HFFc6 (cell line): ENCODE measurements at places on chromosomes 5 and 9.
A peak's percentile ranks its signal among the peaks of the same experiment; 100 is the strongest.

DNA sequence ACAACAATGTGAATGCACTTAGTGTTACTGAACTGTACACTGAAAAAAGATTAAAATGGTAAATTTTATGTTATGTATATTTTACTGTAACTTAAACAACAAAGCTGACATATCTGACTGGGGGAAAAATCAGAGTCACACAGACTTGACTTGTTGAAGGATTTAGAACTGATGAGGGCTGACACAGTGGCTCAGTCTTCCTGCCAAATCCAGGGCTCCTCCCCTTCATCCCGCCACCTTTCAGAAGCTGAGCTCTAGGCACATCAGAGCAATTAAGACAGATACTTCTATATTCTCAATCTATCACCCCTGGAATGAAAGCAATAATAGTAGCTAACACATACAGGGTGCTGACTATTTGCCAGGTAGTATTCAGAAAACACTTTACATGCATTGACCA is 27.7 kb upstream of the TAS2R1 start:
- no peaks in the 10 kb centered on the region; the same call in none of the 2 replicates for H3K27me3 ChIP-seq
- H3K27ac ChIP-seq = no peak overlapping the region
- no peak overlapping the region for H3K4me3 ChIP-seq
- peaks cover 78% of the 10 kb centered on the region for H3K4me1 ChIP-seq

DNA sequence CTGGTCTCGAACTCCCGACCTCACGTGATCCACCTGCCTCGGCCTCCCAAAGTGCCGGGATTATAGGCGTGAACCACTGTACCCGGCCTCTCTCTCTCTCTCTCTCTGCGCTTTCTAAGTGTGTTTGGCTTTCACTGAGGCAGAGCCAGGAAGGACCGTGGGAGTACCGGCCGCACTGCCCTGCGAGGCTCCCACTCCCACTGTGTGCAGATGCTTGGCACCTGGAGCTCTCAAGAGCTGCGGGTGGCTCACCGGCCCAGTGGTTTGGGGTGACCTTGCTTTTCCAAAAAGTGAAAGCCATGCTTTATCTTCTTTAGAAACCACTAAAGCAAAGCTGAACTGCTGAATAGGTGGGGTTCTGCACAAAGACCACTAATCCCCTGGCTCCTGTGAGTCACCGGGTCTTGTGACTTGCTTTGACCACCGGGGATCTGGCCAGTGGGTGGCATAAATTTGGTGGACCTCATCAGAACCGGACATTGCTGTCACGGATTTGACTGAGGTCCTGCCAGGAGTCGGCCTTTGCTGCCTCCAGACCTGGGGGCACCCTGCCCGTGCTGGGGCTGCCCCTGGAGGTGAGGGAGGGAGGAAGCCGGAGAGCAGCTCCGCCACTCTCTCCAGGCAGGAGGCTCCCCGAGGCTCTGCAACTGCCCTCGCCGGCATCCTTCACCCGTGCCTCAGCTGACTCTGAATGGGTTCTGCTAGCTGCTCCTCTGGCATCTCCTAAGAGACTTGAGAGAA is 228.9 kb downstream of the FANCC start:
- peaks cover 25% of the 10 kb centered on the region for H3K4me1 ChIP-seq
- peak overlapping the region; percentile 68; the same call in 1 of the 2 replicates for H3K27ac ChIP-seq
- DNase-seq = no peak
- peaks cover 24% of the 10 kb centered on the region for H3K27me3 ChIP-seq

- peak; percentile 95 for DNase-seq
- peaks cover 59% of the 10 kb centered on the region for H3K36me3 ChIP-seq
These were observed 87.8 kb downstream of the RAI14 start for GRCh38 chr5:34743878-34744277.

GRCh38 chr5:68565427-68565826 is 349.9 kb downstream of the PIK3R1 start:
- H3K27me3 ChIP-seq = peaks cover 1% of the 10 kb centered on the region; the same call in 1 of the 2 replicates
- H3K27ac ChIP-seq = no peak overlapping the region
- H3K4me3 ChIP-seq = no peak overlapping the region
- peaks cover 11% of the 10 kb centered on the region; the same call in 1 of the 2 replicates for H3K36me3 ChIP-seq

- H3K27ac ChIP-seq = no peak overlapping the region
- no peaks in the 10 kb centered on the region; the same call in 1 of the 2 replicates for H3K36me3 ChIP-seq
- H3K4me3 ChIP-seq = no peak overlapping the region
- H3K4me1 ChIP-seq = no peaks in the 10 kb centered on the region
- peaks cover 20% of the 10 kb centered on the region for H3K27me3 ChIP-seq
- no peak for DNase-seq
These were observed 188.9 kb downstream of the HSD17B3 start for GRCh38 chr9:96113032-96113431.

DNA sequence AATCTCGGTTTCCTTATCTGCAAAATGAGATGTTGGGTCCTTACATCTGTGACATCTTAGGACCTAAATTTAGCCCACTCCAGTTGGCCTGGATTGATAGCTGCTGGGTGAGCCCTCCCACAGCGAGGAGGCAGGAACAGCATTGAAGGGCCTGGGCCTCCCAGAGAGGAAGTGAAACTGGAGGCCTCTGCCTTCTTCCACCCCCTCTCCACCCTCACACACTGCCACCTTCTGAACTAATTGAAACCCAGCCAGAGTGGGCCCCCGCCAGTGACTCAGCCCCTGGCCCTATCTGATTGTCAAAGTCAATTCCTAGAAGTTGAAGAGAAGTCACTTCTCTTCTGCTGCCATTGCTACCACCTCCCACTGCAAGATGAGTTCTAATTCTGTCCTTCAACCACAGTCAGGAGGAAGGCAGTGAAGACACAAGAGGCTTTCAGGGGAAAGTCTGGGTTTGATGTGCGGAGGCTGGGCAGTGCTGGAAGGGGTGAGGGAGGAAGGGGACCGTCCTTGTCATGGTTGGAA is 55.2 kb upstream of the NEK6 start:
- DNase-seq = no peak
- H3K27ac ChIP-seq = no peak overlapping the region
- H3K4me1 ChIP-seq = peaks cover 5% of the 10 kb centered on the region; the same call in 1 of the 2 replicates
- peaks cover 25% of the 10 kb centered on the region for H3K27me3 ChIP-seq

GRCh38 chr5:146107901-146108300 is 2.5 kb upstream of the PLAC8L1 start:
- no peak overlapping the region for H3K4me3 ChIP-seq
- H3K36me3 ChIP-seq = peaks cover 6% of the 10 kb centered on the region; the same call in 1 of the 2 replicates
- no peaks in the 10 kb centered on the region for H3K27me3 ChIP-seq
- no peak for DNase-seq

- H3K27ac ChIP-seq = peak overlapping the region; percentile 42; the same call in 1 of the 2 replicates
- DNase-seq = no peak
- H3K4me3 ChIP-seq = no peak overlapping the region
These were observed 19.9 kb downstream of the SLC44A1 start for GRCh38 chr9:105264380-105264779.

DNA sequence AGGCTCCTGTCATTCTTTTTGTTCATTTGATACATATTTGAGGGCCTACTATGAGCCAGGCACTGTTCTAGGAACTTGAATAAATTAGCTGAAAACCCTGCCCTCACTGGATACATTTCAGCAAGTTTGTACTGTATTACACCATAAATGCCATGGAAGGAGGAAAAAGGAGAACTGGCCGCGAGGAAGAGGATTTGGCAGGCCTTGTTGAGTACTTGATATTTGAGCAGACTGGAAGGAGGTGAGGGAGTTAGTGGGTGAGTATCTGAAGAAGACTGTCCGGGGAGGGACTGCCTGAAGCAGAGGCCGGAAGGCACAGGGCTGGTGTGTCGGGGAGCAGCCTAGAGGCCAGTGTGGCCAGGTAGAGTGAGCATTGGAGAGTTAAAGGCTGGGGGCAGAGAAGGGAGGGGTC is 4.5 kb downstream of the SNX30 start:
- no peak for DNase-seq
- H3K27ac ChIP-seq = peak overlapping the region; percentile 89
- H3K27me3 ChIP-seq = no peaks in the 10 kb centered on the region; the same call in 1 of the 2 replicates
- peaks cover 9% of the 10 kb centered on the region for H3K36me3 ChIP-seq

DNA sequence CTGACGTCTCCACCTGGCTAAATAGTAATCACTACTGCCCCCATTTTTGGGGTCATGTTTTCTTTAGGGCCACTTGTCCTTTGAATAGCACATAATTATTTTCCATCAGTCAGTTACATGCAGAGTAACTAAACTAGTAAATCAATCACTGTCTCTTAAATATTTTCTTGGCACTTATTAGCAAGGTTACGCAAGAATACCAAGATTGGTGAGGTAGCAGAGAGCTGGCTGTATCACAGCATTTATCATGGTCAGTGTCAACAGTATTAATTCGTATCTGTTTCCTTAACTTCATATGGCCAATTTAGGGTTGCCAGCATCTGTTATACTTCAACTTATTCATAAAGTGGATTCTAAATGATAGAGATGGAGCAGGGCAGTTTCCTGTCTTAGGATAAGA is 346.8 kb upstream of the FAM174A start:
- H3K4me1 ChIP-seq = no peaks in the 10 kb centered on the region
- no peaks in the 10 kb centered on the region for H3K27me3 ChIP-seq
- no peak overlapping the region for H3K4me3 ChIP-seq
- H3K36me3 ChIP-seq = no peaks in the 10 kb centered on the region
- DNase-seq = no peak

DNA sequence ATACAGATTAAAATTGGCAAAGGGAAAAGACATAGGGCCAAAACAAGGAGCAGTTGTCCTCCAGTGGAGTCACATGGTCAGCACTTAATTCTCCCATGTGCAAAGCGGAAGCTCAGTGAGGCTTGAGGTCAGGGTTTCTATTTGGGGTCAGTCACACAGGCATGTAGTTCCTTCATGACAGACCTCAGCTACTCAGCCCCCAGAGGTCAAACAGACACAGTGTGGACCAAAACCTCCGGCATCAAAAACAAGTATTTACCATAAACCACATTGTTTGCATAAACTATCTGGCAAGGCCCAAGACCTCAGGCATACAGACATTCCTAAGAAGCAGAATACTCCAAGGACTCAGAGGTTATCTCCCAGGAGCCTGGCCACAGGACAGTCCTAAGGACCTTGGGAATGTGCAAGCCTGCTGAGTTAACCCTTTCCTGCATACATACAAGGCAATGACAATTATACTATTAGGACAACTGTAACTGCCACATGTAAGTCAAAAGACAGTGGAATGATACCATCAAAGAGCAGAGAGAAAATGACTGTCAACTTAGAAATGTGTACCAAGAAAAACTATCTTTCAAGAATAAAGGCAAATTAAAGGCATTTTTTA is 28.7 kb upstream of the FNIP1 start:
- H3K27ac ChIP-seq = no peak overlapping the region
- DNase-seq = no peak
- no peak overlapping the region for H3K4me3 ChIP-seq
- H3K4me1 ChIP-seq = peaks cover 14% of the 10 kb centered on the region
- H3K36me3 ChIP-seq = no peaks in the 10 kb centered on the region

DNA sequence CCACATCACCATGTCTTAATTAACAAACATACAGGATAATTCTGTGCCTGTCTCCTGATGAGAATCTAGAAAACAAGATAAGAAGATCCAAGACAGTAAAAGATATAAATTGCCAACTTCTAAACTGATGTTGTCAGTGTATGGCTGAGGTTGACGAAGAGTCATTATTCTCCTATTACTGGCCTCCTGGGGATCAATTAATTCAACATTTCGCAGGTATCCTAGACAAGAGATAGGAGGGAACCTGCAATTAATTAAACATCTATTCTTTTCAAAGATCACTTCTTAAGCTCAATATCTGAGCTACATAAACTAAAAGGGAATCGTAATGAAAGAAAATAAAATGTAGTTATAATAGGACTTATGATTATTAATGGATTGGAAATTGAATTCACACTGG is 232.0 kb upstream of the GRIA1 start:
- no peak overlapping the region for H3K4me3 ChIP-seq
- DNase-seq = no peak
- no peaks in the 10 kb centered on the region; the same call in 1 of the 2 replicates for H3K36me3 ChIP-seq
- no peaks in the 10 kb centered on the region for H3K27me3 ChIP-seq
- no peak overlapping the region for H3K27ac ChIP-seq
